Prostate gland (tissue), 2 donors: ENCODE measurements at places on chromosomes 16 and 17. TPM values are rescaled to one million over a fixed set of nuclear protein-coding genes. Genes with fewer than 3 reads are reported as not detected.

GRCh38 chr17:65515959-65516948, 45.2 kb downstream of the AXIN2 start:
- no peak for DNase-seq

- no peak for DNase-seq
These were observed 214.7 kb downstream of the ZNF423 start for GRCh38 chr16:49641250-49641649.

- no peak for DNase-seq
These were observed 18.0 kb downstream of the TMEM114 start for GRCh38 chr16:8572063-8572918.

DNA sequence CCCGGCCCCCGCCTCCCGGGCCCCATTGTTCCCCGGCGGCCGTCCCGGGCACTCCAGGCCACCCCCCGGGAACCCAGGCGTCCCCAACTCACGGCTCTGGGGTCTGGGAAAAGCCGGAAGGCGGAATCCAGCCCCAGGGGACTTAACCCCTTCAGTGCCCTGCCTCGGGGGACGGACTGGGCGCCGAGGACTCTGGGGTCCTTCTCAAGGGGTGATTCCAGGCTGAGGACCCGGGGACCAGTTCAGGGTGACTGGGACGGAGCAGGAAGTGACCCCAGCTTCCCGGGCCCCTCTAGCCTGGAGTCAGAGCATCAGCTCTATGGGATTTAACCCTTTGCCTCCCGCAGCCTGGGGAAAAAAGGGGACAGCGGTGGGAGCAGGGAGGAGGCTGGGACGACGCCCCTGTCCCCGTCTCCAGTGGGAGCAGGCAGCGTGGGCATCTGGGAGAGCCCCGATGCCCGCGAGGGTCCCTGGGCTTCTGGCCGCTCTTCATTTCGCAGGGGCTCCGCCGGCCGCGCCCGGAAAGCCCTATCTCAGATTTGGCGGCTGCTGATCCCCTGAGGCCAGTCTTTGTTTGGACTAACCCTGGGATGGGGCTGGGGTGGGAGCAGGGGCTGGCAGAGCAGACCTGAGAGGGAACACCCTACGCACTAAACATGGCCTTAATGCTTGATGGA, at the start of gene ZNF629:
Gene ZNF629 (minus strand): TSS at position 270 of the 677 bp plus-strand sequence. CDS start 2,723 bp downstream, outside the sequence.
- DNase-seq: peak; percentile 55

- DNase-seq: no peak
These were observed 392.9 kb downstream of the SLC39A11 start for GRCh38 chr17:72699545-72699944.

- no peak for DNase-seq
These were observed 17.9 kb downstream of the ST3GAL2 start for GRCh38 chr16:70421014-70421413.

DNA sequence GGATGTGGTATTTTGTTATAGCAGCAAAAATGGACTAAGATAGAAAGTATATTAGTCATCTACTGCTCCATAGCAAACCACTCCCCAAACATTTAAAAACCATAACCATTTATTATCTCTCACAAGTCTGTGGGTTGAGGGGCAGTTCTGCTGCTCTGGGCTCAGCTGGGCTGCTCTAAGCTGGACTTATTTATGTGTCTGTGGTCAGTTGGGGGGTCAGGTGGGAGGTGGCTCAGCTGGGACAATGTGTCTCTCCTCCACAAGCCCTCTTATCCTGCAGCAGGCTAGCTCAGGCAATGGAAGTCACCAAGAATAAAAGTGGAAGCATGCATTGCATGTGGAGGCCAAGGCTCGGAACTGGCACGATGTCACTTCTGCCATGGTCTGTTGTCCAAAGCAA, 226.1 kb upstream of the N4BP1 start:
- no peak for DNase-seq

DNA sequence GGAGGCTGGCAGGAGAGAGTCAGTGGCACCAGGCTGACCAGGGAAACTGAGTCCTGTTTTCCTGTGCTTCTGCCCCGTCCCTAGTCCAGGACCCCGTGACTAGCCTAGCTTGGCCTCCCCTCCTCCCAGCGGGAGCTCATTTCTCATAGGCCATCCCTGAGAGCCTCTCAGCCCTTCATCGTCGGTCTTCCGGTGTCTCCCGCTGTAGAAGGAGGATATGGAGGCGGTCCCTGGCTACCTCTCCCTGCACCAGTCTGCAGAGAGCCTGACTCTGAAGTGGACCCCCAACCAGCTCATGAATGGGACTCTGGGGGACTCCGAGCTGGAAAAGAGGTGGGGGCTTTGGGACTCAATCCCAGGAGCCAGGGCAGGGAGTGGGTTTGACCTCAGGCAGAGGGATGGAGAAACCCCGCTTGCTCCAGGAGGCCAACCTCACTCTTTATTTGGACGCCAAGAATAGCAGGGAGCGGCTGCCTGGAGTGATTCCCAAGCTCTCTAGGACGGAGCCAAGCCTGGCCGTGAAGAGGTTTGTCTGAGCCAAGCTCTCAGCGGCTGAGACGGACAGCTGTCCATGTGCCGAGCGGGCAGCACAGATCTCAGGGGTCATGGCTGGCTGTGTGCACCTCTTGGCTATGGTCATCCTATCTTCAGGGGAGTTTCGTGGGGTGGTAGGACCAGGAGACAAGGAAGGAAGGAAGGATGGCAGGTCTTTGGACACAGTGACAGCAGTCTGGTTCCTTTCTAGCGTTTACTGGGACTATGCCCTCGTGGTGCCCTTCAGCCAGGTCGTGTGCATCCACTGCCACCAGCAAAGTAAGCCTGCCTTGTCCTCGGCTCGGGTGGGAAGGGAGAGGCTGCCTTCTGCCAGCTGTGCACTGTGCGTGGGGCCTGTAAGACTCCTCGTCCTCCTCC, 26.8 kb downstream of the SGSM2 start:
- no peak for DNase-seq

- DNase-seq: no peak
These were observed 147.8 kb downstream of the MSI2 start for GRCh38 chr17:57404073-57404472.

DNA sequence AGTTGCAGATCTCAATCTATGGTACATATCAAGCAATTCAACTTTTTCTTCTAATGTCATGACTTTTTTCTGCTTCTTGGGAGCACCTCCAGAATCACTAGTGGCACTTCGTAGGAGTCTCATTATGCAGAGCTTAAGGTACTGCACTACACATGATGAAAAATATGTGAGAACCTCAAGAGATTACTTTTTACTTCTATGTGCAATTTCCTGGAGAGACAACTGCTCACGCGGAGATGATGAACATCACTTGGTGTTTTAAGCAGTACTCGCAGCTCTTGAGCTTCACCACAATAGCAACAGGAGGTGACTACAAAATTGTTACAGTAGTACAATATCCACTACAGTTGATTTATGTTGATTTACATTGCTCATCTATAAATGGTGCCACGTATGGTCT, 79.7 kb downstream of the MRTFB start:
- no peak for DNase-seq

TNFRSF12A gene
- total RNA-seq: 59.0 TPM

DNA sequence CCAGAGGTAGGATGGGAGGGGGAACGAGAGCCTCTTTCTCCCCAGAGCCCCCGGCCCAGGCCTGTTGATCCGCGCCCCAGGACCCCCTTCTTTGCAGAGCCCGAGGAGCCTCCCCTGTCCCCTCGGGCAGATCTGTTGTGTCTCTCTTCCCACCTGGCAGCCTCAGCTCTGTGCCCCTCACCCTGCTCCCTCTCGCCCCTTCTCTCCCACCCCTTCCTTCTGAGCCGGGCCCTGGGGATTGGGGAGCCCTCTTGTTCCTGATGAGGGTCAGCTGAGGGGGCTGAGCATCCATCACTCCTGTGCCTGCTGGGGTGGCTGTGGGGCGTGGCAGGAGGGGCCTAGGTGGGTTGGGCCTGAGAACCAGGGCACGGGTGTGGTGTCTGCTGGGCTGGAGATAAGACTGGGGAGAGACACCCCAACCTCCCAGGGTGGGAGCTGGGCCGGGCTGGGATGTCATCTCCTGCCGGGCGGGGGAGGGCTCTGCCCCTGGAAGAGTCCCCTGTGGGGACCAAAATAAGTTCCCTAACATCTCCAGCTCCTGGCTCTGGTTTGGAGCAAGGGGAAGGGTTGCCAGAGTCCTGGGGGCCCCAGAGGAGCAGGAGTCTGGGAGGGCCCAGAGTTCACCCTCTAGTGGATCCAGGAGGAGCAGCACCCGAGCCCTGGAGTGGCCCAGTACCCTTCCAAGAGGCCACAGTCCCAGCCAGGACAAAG, 65.4 kb downstream of the MRC2 start:
- no peak for DNase-seq

RAB40C gene
- 41.8 TPM for total RNA-seq

GRCh38 chr17:38970128-38970527, 2.9 kb upstream of the FBXO47 start:
- DNase-seq: no peak

GRCh38 chr16:87707097-87707496, 58.7 kb downstream of the KLHDC4 start:
- no peak for DNase-seq

DNA sequence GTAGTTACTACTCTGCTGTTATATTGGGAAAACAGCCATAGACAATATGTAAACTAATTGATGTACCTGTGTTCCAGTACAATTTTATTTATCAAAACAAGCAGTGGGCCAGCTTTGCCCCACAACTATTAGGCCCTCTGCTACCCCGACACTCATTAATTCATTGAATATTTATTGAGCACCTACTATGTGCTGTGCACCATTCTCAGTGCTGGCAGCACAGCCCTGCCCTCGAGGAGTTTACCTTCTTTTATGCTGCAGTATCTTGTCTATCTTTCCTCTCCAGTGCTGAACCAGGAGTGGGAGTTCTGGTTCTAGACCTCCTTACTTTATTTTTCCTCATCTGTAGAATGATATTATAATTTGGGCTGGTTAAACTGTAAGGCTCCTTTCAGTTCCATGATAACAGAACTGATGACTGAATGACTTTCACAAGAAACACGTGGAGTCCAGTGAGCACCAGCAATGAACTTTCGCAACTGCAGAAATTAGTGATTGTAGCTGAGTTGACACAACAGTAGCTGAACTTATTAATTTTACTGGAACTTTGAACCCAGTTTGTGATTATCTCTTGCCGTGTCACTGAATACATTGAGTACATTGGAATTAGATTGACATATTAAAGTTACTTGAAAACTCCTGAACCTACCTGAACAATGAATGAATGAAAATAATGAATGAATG, 2.4 kb downstream of the GOSR2 start:
- DNase-seq: no peak

DNA sequence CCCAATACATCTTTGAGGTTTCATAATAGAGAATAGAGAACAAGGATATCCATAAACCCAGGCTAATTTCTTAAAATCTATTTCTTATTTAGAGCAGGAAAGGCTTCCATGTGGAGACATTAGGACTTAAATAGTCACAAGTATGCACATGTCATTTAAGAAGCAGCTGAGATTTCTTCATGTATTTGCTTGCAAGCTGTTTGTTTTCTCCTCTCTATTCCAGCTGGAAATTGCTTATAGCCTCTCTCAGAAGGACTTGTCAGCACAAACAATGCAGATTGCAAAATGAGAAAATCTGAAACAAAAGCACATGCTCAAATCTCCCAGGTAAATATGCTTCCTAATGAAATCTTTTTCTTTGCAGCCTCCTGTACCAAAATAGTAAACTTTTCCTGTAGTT, 1473.1 kb downstream of the CDH8 start:
- no peak for DNase-seq

- DNase-seq: peak; percentile 51
These were observed at the start of gene LIMD2 for GRCh38 chr17:63699638-63700527. TSS of gene LIMD2 (minus strand) at chr17:63700125. CDS start at chr17:63699298, 827 bp downstream.

DNA sequence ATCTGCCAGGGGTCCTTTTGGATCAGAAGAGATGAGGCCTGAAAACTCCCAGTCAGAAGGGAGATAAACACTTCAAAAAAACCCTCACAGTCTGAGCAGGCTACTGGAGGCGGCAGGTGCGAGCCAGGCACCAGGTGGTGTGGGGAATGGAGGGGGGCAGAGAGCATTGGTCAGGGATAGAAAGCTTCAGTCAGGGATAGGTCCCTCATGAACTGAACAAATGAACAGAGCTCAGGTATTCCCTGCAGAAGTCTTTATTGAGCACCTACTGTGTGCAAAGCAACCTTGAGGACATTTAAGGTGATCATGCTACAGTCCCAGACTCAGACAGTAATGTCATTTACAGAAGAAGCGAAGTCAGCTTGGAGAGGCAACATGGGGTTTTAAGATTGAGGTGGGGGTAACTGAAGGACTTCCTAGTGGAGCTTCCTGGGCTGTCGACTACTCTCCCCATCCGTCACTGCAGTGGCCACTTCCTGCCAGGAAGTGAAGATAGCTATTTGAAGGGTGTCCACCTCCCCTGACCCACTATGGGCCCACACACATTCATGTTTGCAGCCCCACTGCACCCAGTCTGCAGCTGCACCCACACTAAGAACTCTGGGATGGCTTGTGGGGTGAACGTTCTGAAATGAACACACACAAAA, 3.2 kb downstream of the KIFC3 start:
- no peak for DNase-seq

DNA sequence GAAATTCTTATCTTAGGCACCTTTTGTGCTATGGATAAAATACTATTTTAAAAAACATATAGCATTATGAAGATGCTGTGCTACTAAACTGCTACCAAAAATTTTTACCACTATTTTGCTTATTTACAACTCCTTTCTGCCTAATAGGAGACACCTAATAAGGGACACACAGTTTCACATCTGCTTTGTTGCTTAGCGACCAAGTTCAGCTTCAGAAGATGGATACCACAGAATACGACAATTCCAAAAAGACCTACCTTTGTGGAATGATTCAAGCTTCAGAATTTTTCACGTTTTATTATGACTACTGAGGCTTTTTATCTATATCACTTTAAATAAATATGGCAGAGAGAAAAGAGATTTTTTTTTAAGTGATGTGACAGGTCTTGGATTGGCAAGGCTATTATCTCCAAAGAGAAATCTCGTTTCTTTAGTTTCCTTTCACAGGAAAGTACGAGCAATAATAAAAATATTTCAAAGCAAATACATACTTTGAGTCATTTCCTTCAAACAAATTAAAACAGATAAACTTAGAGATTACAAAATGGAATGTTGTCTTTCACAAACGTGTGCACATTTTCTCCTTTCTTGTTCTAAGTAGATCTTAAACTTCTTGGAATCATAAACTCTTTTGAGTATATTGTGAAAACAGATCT, 35.4 kb downstream of the SPAG9 start:
- DNase-seq: no peak

DNA sequence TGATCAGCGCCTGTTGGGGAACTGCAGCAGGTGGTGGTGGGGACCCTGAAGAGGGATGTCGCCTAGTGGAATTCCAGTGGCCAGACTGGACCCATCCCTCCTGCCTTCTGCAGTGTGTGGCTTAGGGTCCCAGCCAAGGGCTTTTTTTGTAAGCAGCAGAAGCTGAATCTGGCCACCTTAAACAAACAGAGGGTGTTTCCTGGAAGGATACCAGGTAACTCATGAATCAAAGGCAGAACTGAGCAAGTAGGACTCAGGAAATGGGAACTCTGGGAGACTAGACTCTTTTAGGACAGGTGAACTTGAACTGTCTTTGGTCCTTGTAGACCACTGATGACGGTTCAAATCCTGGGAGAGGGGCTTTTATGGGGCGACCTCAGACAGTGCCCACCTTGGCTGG, 124.0 kb downstream of the ABCC6 start:
- peak; percentile 24 for DNase-seq

DNA sequence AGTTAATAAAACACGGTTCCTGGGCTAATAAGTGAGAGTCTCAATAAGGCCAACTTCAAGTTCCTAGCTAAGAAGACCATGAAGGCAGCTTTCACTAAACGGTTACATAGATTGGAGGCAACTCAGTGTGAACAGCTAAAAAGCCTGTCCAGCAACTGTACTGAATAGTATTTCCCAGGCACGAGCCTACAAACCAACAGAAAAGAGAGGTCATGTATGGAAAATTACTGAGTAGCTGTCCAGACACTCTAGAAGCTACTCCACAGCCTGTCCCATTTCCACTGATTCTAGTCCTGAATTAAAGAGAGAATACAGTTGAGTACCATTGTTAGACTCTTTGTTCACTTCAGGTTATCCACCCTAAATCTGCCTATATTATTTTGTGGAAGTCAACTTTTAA, 36.5 kb upstream of the C17orf78 start:
- DNase-seq: no peak

NLGN2 gene
- 8.6 TPM for total RNA-seq
